ENCODE measurements at places on chromosomes 4 and X. TPM values are rescaled to one million over a fixed set of nuclear protein-coding genes. Genes with fewer than 3 reads are reported as not detected.

- no peak for DNase-seq
Observed at GRCh38 chrX:10620121-10620699, at the start of gene MID1. MID1 (minus strand) TSS chrX:10620585; CDS start chrX:10567547, 53,038 bp downstream.

GRCh38 chr4:65983061-65983460 lies 312.8 kb upstream of the EPHA5 start:
- DNase-seq = no peak

DNA sequence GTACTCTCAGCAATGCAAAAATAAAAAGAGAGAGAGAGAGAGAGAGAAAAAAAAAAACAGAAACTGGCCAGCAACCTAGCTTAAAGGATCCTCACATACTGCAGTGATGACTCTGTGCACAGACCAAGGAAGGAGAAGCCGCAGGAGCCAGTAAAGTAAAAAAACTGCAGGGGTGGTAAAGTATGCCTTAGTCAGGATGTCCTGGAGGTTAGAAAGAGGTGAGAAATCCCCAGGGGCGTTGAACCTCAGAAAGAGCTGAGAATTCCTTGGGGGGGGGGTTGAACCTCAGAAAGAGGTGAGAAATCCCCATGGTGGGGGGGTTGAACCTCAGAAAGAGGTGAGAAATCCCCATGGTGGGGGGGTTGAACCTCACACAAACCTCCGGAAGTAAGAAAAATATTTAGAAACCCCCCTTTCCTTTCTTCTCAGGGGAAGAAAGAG lies 48.0 kb downstream of the MAGEA9 start:
- no peak for DNase-seq

GRCh38 chr4:152655272-152656129 lies 24.3 kb downstream of the TMEM154 start:
- no peak for DNase-seq

Gene DGKK
- total RNA-seq = 0.41 TPM
